RWPE2 (cell line): ENCODE measurements at places on chromosomes 6 and 20.

- no peak for DNase-seq
Measured at GRCh38 chr6:34022250-34022872, 123.5 kb downstream of the GRM4 start.

DNA sequence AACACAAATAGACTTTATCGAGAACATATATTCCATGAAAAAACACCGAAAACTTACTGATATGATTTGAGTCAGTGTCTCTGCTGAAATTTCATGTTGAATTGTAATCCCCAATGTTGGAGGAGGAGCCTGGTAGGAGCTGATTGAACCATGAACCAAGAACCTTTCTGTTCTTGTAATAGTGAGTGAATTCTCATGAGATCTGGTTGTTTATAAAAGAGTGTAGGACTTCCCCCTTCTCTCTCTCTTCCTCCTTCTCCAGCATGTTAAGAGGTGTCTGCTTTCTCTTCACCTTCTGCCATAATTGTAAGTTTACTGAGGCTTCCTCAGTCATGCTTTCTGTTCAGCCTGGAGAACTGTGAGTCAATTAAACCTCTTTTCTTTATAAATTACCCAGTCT is 1289.3 kb upstream of the CITED2 start:
- DNase-seq = no peak

DNA sequence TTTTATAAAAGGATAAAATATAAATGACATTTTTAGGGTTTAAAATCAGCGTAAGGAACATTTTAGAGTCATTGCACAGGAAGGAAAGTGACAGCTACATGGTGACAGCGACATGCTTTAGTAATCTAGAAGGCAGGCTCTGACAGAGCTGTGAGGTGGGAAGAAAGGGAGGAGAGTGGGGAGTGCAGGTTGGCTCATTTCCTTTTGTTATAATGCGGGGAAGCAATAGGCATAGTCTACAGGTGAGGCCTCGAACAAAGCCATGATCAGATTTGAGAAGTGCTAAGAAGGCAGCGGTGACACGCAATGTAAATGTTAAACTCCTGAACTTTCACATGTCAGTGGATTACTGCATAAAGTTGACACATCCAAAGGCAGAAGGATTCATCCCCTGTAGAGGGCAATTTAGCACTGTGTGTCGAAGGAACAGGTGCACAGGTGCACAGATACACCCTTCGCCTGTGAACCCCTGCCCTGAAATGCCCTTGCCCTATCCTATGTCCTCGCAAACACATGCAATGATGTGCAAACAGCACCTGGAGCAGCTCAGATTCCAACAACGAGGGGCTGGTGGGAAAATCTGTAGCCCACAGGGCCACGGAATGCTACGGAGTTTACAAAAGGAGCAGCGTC is 32.4 kb upstream of the SMOC2 start:
- no peak for DNase-seq

DNA sequence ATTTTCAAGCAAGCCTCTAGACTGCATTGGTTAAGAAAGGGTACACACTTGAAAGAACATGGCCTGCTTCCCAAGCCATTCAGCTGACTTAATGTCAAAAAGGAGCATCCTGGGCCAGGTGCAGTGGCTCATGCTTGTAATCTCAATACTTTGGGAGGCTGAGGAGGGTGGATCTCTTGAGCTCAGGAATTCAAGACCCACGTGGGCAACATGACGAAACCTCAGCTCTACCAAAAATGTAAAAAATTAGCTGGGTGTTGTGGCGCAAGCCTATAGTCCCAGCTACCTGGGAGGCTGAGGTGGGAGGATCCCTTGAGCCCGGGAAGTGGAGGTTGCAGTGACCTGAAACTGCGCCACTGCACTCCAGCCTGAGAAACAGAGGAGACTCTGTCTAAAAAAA is 26.9 kb upstream of the NT5E start:
- no peak for DNase-seq

GRCh38 chr6:150140236-150140969 is 2.4 kb upstream of the PPP1R14C start:
- DNase-seq = no peak

DNA sequence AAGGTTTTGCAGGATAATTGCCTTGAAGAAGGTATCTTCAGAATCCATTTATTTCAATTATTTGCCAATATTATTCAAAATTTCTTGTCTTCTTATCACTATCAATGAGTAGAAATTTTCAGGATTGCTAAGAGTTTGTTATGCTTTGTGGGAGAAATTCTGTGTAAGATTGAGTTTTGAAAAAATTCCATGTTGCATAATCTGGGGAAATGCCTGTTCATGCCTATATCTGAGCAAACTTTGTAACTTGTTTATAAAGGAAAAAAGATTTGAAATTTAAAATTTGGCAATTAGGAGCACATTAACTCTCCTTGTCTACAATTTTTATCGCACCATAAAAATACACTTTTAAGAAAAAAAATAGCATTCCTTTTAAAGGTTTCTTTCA is 39.8 kb upstream of the EDN1 start:
- DNase-seq = no peak

- DNase-seq = no peak
Measured at GRCh38 chr6:73375216-73375615, 5.5 kb upstream of the OOEP start.

GRCh38 chr6:87684895-87685654 is 17.0 kb downstream of the AKIRIN2 start:
- no peak for DNase-seq
